ENCODE measurements at places on chromosomes 4 and X.

DNA sequence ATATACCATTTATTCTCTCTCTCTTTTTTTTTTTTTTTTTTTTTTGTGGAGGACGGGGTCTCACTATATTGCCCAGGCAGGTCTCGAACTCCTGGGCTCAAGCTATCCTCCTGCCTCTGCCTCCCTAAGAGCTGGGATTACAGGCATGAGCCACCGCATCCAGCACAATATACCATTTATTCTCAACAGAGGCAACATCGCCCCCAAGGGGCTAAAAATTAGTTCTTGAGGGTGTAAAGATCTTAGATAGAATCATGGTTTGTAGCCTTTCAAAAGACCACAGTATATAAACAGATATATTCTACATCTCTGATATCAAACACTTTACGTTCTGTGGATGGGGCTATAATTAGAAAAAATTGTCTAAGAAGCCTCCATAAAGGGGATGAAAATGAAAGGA lies 39.8 kb upstream of the TCEAL2 start:
- no peak for DNase-seq

DNA sequence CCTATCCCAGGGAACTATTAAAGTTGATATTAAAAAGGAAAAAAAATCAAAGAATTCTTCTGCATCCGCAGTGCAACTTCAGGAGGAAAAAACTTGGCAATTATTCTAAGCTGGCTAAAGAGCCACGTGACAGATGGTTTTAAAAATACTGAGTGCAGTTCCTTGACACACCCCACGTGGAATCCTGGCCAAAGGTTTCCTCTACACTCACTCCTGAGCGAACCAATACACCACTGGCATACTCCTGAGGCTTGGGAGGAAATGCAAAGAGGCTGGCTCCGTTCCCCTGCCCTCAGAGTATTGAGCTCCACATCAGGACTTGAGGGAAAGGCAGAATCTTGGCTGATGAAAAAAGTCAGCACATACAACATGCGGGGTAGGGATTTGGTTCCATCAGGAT lies 133.8 kb upstream of the ATP6AP2 start:
- DNase-seq = no peak

- DNase-seq = no peak
Measured at GRCh38 chr4:145153181-145153903, 27.0 kb downstream of the OTUD4 start.

- DNase-seq = no peak
Measured at GRCh38 chrX:103536071-103536470, 16.8 kb upstream of the RAB40A start.

GRCh38 chr4:26148927-26149326 lies 171.9 kb upstream of the RBPJ start:
- no peak for DNase-seq

DNA sequence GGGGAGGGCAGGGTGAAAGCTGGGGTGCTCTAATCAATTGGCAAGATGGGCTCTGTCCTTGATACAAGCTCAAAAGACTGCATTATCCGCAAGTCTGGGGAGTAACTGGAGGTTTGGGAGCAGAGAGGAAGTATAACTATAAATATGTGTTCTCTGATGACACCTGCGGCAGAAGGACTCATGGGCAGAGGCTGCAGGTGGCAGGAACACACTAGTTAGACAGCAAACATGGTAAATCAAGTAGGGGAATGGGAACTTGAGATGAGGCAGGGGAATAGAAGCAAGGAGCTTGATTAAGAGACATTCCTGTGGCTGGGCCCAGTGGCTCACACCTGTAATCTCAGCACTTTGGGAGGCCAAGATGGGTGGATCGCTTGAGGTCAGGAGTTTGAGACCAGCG lies 30.3 kb downstream of the SH3KBP1 start:
- DNase-seq = no peak

DNA sequence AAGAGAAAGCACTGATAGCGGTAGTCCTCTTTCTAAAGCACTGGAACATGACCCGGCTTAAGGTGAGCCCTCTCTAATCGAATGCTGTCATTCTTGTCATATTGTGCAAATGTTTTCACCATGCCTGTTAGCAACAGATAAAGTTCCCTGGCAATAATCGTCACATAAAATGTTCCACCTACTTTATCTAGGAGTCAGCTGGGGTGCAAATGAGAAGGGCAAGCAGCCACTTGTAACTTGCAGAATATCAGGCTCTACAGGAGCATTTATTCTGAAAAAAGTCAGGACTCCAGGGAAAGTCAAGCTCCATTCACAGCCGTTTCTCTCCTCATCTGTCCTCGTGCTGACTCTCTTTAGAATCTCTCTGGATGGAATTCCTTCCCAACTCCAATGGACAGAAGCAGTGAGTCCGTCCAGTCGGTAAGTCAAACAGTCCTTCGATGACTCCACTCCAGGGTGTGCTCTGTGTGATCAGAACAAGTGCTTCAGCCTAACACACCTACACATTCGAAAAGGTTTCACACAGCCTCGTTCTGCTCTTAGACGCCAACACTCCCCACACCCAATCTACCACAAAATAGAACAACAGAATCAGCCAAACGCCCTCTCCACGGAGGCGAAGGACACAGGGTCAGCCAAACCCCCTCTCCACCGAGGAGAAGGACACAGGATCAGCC lies 101.7 kb upstream of the FRG1 start:
- DNase-seq = peak; percentile 66

DNA sequence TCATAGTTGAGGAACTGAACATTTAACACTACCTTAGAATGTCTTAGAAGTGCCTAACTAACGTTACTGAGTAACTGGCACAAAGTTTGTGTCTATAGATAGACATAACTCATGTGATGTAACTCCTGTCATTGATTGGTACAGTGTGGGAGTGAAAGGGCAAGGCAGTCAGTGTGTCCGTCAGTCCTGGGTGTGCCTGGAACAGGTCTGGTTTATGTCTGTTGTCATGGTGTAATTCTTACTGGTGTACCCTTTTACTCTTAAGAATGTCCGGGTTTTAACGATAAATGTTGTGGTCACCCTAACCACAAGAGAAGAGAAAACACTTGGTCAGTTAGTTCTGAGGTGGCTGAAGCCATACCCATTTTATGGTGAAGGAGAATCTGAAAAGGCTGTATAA lies 93.1 kb upstream of the ESX1 start:
- no peak for DNase-seq

- no peak for DNase-seq
Measured at GRCh38 chrX:12970691-12971202, 4.2 kb upstream of the TMSB4X start.

GRCh38 chr4:94202769-94203168 lies 4.9 kb upstream of the SMARCAD1 start:
- DNase-seq = no peak

GRCh38 chrX:123860983-123861382 lies 1.1 kb downstream of the XIAP start:
- DNase-seq = peak; percentile 76

- no peak for DNase-seq
Measured at GRCh38 chr4:57098941-57099340, 11.2 kb downstream of the IGFBP7 start.

- no peak for DNase-seq
Measured at GRCh38 chrX:2697741-2698299, 6.7 kb downstream of the CD99 start.

GRCh38 chr4:181827246-181827645 lies 416.0 kb upstream of the TENM3 start:
- no peak for DNase-seq

DNA sequence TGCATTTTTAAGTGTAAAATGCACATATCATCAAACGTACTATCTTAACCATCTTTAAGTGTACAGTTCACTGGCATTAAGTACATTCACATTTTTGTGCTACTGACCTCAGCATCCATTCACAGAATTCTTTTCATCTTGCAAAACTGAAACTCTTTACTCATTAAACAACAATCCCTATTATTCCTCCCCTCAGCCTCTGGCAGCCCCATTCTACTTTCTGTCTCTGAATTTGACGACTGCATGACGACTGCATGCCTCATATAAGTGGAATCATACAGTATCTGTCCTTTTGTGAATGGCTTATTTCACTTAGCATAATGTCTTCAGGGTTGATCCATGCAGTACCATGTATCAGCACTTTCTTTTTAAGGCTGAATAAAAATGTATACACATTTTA lies 38.7 kb downstream of the CNKSR2 start:
- DNase-seq = no peak

GRCh38 chrX:118577041-118577440 lies 81.4 kb downstream of the DOCK11 start:
- DNase-seq = no peak

GRCh38 chrX:45352611-45353010 lies 151.9 kb upstream of the DIPK2B start:
- no peak for DNase-seq

DNA sequence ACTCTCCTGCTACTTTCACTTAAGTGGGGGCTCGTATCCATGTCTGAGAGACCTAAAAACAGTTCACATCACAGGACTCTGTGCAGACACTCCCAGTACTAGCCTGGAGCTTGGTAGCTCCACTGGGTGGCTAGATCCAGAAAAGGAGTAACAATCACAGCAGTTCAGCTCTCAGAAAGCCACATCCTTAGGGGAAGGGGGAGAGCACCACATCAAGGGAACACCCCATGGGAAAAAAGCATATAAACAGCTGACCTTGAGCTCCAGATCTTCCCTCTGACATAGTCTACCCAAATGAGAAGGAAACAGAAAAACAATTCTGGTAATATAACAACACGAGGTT lies 175.8 kb downstream of the FAM13A start:
- DNase-seq = no peak

DNA sequence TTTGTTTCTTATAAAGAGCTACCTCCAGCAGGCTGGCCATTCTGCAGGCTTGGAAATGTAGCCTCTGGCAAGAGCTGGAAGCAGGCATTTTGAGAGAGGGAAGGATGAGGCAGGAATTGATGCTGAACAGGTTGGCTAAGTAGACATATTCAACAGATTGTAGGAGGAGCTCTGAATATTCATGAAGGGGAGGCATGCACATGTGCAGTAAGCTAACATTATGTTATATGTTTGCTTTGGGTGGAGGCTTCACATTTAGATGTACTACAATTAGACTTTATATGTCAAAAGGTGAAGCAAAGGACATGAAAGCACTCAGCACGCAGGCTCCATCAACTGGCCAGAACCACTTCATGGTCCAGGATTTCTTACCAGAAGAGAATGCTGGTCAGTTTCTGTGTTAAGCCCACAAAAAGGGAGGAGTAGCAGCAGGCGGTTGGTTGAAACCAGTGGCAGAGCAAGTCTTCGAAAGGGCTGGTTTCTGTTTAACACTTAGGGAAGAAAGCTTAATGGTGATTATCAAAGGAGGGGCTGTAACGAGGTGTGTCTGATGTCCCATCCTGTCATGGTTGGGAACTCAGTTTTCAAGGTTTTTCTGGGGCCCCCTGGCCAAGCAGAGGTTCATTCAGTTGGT lies 54.8 kb downstream of the FGFBP1 start:
- DNase-seq = no peak

DNA sequence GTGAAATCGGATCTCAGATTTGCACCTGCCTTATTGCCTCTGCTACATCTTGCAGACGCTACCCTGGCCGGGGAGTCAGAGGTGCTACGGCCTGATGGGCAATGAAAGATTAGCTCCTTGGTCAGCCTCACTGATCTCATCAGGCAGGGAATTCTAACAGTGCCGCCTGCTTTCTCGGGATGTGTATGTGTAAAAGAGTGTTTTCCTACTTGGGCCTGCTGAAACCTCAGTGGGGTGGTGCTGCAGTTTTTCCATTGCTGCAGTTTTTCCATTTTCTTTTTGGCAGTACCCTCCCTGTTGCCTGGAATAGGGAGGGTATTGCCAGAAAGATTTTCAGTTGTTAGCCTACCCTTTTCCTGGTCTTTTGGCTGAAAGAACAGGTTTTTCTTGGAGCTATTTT lies 117.5 kb downstream of the CDKL5 start:
- no peak for DNase-seq

- DNase-seq = no peak
Measured at GRCh38 chrX:11724122-11725017, 33.7 kb upstream of the MSL3 start.

GRCh38 chrX:116238093-116238492 lies 67.5 kb downstream of the AGTR2 start:
- no peak for DNase-seq

- no peak for DNase-seq
Measured at GRCh38 chr4:9835430-9835829, 54.0 kb downstream of the DRD5 start.

GRCh38 chr4:145339075-145339725 lies 142.5 kb upstream of the SMAD1 start:
- no peak for DNase-seq

- DNase-seq = no peak
Measured at GRCh38 chr4:74315376-74315775, 7.1 kb downstream of the EPGN start.

- DNase-seq = no peak
Measured at GRCh38 chr4:150647008-150647407, 65.1 kb downstream of the MAB21L2 start.

DNA sequence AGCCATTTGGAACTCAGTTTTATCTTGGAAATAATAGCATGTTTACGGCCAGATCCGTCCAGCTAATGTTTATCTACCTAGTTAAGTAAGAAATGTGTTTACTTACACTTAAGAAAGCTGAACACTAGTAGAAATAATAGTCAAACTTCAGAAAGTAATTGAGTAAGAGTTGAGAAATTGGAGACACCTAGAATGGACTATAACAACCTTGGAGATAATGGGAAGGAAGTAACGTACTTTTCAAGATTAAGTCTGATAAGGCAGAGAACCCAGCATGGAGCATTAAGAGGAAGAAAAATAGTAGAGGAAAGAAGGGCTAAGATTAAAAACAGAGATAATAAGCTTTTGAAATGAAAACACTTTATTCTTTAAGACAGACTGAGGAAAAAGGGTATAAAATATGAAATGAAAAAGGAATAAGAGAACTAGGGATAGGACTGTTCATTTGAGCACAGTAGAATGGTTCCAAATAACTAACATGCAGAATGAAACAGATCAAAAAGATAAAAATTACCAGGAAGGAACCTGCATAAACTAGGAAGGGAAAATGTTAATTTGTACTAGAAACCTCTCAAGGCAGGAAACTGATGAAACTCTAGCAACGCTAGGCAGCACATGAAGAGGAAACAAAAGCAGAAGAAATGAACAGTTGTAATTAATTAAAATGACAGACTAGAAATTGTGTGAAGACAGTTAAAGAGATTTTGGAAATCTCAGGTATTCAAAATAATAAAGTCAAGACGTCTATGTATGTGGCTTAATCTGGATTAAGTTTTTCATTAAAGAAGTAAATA lies 71.7 kb downstream of the FBXW7 start:
- no peak for DNase-seq

DNA sequence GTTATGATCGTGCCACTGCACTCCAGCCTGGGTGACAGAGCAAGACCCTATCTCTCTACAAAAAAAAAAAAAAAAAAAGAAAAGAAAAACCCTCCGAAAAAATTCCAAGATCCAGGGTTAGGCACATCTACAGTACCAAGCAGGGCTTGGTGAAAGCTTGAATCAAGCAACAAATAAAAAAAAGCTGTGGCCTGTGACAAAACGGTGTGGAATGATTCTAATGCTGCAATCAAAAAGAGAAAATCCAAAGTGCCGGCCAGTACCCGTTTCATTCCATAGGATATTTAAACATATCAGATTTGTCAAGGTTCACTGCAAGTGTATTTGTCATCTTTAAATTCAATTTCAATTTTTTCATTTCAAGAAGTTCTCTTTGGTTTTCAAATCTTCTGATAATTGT lies 20.5 kb downstream of the RWDD4 start:
- DNase-seq = no peak
